AG10803 (cell line): ENCODE measurements at places on chromosomes 16 and 17.

GRCh38 chr17:69486779-69487637 is 72.5 kb downstream of the MAP2K6 start:
- no peak for DNase-seq

DNA sequence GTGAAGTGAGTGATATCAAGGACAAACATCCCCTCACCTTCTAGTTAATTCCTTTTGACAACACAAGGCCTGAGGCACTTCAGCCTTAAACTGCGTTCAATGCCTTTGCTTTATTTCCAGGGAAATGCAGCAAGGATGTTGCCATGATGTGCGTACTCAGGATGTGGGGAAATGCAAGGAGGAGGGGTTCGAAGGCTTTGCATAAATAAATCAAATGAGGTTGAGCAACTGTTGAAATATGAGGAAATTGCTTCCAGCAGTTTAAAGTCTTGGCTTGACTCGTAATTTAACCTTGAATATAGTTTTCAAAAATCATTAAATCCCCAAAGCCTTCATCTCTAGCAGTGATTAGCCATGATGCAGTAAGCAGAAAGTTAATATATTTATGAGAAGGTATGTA is 81.8 kb upstream of the CCL2 start:
- peak; percentile 52 for DNase-seq

DNA sequence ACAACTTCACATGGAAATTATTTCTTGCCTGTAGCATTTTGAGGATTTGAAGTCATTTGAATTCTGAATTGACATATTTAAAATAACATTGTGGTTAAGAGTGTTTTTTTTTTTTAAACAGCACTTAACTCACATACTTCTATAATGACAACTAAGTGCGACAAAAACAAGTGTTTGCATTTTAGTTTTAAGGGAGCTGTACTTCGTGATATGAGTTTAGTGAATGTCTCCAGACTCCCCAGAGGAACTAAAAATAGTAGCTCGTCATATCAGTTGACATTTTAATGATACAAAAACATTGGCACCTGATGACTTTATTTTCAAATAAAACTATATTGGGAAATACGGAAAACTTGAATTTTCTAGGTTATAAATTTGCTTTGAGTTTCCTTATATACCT is 389.6 kb upstream of the MON1B start:
- no peak for DNase-seq

DNA sequence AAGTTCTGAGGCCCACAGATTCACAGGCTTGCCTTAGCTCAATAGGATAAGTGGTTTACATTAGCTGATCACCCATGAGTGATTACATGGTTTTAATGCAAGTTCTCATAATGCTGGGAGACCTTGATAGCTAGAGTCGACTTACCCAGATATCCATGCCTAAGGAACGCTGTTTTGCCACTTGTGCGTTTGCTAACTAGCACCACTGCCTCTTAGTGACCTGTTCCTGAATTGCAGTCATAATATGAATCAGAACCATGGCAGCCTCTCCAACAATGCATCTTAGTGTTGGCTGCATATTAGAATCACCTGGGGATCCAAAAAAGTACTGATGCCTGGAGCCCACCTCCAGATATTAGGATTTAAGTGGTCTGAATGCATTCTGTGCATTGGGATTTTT is 251.1 kb upstream of the CDH5 start:
- DNase-seq = no peak

DNA sequence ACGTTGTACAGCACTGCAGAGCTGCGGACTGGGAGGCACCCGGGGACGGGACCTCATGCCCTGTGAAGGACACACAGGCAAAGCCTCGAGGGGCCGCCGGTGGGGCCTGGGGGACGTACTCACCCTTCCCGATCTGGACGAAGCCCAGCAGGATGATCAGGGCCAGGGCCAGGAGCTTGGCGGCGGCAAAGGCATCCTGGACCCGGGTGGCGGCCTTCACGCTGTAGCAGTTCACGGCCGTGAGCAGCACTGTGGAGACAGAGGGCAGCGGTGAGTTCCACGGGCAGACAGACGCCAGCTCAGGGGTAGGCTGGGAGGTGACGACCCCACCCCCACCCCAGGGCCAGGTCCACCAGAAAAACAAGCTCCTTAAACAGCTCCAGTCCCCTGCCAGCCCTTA is 17.7 kb downstream of the SLC7A5 start:
- DNase-seq = no peak

DNA sequence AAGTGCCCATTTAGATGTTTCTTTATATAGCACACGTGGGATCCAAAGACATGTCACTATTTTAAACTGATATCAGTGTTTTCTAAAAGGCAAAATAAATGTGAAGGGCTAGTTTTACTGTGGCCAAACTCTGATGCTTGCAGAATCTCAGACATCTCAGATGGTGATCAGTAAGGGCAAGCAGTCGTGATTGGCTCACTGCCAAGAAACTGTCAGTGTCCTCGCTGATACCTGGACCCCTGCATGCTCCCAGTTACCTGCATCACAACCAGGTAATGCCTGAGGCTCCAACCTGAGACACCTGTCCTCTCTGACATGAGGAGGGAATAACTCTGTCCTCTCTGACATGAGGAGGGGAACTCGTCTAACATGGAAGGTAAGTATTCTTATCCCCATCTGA is 114.0 kb downstream of the SPECC1 start:
- DNase-seq = no peak

- no peak for DNase-seq
These were observed 128.6 kb downstream of the SOX9 start for GRCh38 chr17:72249441-72249840.
